Activated T-helper 2 cell treated with anti-CD3 and anti-CD28 coated beads, Interferon-gamma antibody, Interleukin-2, Interleukin-4, amounts not matched to agents 10 μg/mL and 5 μg/mL and 100 μg/mL, durations not matched to agents 14 hours and 24 hours and 36 hours (primary cell): ENCODE measurements at places on chromosomes 6 and 20. TPM values are rescaled to one million over a fixed set of nuclear protein-coding genes. Genes with fewer than 3 reads are reported as not detected.
A peak's percentile ranks its signal among the peaks of the same experiment; 100 is the strongest.

- H3K36me3 ChIP-seq: no peaks in the 10 kb centered on the region
- no peak overlapping the region for H3K4me3 ChIP-seq
- peaks cover 10% of the 10 kb centered on the region for H3K27me3 ChIP-seq
- DNase-seq: no peak
- H3K4me1 ChIP-seq: no peaks in the 10 kb centered on the region
- H3K27ac ChIP-seq: no peak overlapping the region
These were observed 223.6 kb downstream of the EYA2 start for GRCh38 chr20:47118206-47118605.

FRMD1 gene
- total RNA-seq: not detected in 2 replicates

DNA sequence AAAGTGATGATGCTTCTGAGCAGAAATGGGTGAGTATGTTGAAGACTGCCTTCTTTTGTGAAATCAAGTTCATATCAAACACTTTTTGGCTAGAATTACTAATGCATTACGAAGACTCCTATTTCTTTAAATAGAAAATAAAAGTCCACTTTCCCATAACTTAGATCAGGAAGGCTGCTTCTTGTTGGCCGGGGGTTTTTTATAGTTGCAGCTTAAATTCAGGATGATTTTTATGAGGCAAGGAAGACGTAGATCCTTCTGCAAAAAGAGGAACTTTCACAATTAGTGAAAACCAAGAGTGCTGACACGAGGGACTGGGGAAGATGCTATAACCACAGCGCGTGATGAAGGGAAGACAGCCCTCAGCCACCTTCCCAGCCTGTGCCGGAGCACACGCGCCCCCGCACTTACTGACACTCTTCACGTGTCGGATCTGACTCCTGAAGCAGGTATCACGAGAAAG lies 206.1 kb upstream of the PRDM1 start:
- peaks cover 58% of the 10 kb centered on the region for H3K4me1 ChIP-seq
- H3K27me3 ChIP-seq: peaks cover 4% of the 10 kb centered on the region
- DNase-seq: no peak
- H3K27ac ChIP-seq: peak overlapping the region; percentile 21

- H3K36me3 ChIP-seq: no peaks in the 10 kb centered on the region
- no peak overlapping the region for H3K4me3 ChIP-seq
- DNase-seq: no peak
- H3K27ac ChIP-seq: no peak overlapping the region
- H3K27me3 ChIP-seq: peaks cover 5% of the 10 kb centered on the region
These were observed 78.0 kb downstream of the MDGA1 start for GRCh38 chr6:37619641-37620040.

GRCh38 chr6:13369591-13369990 lies 41.3 kb upstream of the TBC1D7 start:
- no peak overlapping the region for H3K27ac ChIP-seq
- H3K4me1 ChIP-seq: peaks cover 4% of the 10 kb centered on the region
- no peak for DNase-seq
- no peaks in the 10 kb centered on the region for H3K27me3 ChIP-seq
